ENCODE measurements at places on chromosomes 11 and 22.
A peak's percentile ranks its signal among the peaks of the same experiment; 100 is the strongest.

DNA sequence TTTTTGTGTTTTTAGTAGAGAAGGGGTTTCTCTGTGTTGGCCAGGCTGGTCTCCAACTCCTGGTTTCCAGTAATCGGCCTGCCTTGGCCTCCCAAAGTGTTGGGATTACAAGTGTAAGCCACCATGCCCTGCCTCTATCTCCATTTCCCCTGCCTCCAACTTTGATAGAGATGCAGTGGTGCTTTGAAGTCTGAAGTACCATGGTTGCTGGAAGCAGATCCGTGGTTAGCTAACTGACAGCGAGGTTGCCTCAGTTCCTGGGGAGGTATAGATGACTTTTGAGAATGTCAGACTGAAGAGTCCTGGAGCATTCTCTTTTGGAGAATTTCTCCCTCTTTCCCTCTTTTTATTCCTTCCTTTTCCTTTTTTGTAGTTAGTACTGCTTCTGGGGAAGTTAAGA, 111.5 kb upstream of the RRM1 start:
- DNase-seq, result no peak

DNA sequence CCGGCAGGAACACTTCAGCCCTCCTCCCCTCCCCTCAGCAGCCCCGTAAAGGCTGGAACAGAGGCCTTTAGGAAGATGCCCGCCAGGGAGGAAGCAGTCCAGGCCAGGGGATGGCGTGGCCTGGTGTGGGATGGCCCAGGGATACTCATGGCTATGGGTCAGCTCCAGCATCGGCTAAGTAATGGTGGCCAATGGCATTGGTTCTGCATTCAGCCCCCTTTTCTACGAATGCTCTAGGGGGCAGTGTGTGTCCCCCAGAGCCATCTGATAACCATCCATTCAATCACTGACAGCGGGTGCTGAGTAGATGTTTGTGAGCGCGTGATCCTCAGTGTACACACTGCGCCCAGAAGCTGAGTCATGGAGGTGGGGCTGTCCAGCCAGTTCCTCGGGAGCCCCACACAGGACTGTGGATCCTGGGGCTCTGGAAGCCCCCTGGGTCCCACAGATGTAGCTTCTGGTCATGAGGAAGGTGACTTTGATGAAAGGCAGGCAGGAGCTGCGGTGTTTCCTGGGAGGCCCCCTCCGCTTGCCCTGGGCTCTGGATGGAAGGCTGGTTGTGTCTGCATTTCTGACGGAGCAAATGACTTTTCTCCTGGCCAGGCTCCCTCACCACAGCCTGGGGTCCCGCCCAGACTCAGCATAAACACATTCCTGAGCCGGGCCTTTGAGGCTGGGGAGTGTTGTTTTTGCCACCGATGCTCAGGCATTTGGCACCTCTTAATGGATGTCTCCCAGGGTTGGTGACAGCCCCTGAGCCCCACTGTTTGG, 46.5 kb downstream of the FBLN1 start:
- DNase-seq, result no peak

DNA sequence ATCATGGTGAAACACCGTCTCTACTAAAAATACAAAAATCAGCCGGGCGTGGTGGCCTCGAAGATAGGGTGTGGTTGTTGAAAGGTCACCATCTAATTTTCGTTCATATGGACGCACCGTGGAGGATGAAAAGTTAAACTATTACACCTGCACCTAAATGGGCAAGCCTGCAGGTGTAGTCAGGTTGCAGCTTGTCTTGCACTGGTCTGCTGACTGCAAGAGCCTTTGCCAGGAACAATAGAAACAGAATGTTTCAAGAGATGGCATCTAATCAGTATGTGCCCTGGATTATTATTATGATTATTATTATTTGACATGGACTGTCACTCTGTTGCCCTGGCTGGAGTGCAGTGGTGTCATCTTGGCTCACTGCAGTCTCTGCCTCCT, 908 bp downstream of the NADSYN1 start:
- no peak for DNase-seq

DNA sequence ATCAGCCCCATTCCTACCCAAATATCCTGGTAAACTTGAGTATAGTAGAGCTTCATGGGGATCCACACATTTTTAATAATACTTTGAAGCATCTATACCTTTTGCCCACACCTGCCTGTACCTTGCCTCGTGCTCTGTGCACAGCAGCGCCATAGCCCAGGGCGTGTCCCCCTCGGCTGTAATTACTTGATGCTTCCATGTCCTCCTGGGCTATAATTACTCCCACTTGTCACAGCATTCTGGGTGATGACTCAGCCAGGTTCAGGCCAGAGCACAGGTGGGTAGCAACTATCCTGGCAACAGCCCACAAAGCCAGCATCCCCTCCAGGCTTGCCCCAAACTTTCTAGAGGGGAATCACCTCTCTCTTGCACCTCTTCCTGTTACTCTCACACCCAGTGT, 23.7 kb upstream of the SLC36A4 start:
- DNase-seq, result no peak

DNA sequence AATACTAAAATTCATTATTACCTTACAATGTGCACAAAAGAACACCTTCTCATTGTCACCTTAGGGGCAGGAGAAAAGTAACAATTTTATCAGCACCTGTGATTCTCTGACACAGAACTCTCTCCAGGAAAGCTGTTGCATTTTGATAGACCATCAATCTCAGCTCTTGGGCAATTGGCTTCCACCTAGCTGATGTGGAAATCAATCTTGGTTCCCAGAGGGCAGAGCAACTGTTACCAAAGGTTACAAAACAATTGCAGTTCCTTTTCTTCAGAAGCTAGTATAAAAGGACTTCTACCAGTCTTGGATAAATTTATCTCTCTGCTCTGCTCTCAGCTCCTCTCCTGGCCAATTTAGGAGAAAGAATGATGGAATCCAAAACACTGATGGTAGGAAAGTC, 157.8 kb upstream of the DDI1 start:
- no peak for DNase-seq

DNA sequence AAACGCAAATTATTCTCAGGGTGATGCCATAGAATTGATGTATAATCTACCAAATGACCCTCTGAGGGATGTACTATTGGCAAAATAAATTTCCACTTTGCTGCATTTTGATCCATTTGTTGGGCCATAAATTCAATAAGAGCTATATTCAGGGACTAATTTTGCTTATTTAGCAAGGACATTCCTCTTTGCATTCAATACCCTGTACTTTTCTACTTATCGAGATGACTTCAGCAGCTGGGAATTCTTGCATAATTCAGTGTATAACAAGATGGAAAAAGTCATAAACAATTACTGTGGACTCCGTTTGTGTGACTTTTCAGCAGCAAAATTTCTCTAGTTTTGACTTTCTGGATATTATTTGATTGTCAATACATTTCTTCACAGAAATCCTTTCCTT, 744.7 kb upstream of the CCDC179 start:
- DNase-seq, result no peak

- no peak for DNase-seq
Measured at GRCh38 chr11:73116636-73117035, 25.5 kb downstream of the FCHSD2 start.

GRCh38 chr11:96001037-96001436, 77.1 kb upstream of the MTMR2 start:
- no peak for DNase-seq

DNA sequence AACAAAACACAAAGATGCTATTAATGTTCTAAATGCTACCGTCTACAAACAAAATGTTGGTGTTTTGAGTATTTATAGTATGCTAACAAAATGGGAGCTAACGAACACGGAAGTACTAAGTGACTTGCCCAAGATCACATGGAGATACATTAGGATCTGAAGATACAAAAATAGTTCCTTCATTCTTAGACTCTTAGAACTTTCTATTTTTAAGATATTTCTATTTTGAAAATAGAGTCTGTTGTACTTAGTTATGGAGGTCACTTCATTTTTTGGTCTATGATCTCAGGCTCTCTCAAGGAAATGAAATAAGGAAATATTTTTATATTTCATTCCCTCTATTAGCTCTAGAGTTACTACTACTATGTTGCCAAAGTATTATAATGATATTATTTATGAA, 64.2 kb downstream of the APOL5 start:
- no peak for DNase-seq

DNA sequence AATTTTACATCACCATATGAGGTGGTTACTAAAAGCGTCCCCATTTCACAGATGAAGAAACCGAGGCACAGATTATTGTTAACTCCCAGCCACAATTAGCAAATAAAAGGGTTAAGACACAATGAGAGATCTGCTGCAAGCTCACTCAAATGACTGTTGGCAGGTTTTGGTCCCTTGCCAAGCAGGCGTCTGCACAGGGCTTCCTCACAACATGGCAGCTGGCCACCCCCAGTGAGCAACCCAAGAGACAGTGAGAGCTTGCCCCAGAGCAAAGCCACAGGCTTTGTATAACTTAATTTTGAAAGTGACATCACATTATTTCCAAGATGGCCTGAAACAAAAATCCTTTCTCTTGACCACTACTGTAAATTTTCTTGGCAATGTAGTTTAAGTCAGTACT, 217.6 kb downstream of the NTM start:
- DNase-seq, result no peak

DNA sequence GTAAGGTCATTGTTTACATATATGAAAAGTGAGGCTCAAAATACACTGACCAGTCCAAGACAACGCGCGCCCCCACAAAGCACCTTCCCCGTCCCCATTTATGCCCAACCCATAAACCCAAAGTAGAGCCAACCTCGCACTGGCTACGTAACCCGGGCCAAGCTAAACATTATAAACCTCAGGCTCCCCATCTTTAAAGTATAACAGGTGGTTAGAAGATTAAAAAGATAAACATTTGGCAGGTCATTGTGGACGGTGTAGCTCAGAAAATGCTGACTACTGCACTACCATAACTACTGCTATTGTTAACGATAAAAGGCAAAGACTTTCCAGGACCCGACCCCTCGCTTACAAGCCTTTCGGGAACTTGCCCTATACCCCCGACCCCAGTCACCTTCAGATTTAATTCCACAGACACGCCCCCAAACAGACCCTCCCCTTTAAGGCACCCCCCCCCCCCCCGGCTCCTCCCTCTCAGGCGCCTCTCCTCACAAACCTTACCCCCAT, 470 bp downstream of the NUMA1 start:
- DNase-seq, result peak; percentile 14

DNA sequence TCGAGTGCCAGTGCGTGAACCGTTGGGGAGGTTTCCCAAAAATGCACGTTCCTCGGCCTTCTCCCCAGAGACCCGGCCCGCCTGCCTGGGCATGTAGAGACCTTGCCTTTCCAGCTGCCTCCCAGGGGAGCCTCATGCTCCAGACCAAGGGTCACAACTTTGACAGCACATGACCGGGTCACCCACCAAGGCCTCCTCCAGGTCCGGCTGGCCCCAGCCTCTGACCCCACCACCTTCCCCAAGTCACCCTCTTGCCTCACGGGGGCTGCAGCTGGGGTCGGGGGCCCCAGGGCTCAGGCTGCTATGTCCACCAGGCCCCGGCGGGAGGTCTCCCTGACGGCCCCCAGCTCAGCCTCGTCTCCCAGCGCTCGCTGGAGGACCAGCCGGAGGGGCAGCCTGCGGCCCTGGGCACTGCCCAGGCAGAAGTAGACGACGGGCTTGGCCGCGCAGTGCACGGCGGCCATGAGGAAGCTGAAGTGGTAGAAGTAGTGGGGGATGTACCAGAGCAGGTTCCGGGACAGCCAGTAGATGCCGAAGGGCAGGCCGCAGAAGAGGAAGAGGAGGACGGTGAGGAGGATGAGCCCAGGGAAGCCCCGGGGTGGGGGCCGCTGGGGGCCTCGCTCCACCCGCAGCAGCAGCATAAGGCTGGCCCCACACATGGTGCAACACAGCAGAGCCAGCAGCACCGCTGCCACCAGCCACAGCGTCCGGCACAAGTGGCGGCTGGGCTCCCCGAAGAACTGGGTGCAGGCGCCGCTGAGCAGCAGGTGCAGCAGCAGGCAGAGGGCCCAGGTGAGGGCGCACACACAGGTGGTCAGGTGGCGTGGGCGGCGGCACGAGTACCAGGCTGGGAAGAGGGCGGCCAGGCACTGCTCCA, 4.4 kb downstream of the MRGPRE start:
- no peak for DNase-seq

GRCh38 chr22:46115755-46116490, 34.4 kb upstream of the PPARA start:
- no peak for DNase-seq

- no peak for DNase-seq
Measured at GRCh38 chr11:113198972-113199661, 115.3 kb upstream of the TTC12 start.

- no peak for DNase-seq
Measured at GRCh38 chr11:58003591-58003990, 20.1 kb upstream of the OR9Q1 start.

DNA sequence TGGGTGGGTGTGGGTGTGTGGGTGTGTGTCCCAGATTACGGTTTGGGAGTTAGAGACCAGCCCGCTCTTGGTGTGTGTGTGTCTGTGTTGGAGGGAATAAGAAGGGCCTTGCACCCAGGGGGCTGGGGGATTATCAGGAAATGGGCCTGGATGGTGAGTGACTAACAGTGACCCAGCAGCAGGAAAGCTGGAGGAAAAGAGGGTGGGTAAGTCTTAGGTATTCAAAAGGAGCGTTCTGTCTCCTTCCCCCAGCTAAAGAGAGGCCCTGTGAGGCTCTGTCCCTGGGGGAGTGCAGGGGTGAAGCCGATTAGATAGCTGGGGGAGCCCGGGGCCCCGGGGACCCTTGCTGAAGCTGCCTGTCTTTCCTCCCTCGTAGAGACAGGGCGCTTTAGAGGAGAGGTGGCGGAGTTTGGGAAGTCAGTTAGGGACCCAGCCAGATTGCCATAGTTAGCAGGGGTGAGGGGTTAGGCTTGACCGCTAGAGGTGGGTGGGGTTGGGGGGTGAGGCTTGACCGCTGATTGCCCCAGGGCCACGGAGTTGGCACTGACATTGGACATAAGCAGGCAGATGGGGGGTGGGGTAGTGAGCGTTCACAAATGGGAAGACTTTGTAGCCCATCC, 1.5 kb downstream of the OAF start:
- no peak for DNase-seq

DNA sequence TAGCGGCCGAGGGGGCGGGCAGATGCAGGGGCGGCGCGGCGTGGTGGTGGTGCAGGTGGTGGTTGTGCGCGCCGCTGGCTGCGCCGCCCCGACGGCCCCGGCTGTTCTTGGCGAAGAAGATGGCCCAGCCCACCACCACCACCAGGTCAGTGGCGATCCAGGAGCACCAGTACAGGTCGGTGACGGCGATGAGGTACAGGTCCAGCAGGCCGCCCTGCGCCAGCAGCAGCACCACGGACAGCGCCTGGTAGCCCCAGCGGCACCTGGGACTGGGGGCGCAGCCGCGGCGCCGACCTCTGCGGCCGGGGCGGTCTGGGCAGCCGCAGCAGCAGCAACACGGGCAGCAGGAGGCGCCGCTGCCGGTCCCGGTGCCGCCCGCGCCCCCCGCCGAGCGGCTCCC, 879 bp downstream of the TMEM121B start:
- no peak for DNase-seq

DNA sequence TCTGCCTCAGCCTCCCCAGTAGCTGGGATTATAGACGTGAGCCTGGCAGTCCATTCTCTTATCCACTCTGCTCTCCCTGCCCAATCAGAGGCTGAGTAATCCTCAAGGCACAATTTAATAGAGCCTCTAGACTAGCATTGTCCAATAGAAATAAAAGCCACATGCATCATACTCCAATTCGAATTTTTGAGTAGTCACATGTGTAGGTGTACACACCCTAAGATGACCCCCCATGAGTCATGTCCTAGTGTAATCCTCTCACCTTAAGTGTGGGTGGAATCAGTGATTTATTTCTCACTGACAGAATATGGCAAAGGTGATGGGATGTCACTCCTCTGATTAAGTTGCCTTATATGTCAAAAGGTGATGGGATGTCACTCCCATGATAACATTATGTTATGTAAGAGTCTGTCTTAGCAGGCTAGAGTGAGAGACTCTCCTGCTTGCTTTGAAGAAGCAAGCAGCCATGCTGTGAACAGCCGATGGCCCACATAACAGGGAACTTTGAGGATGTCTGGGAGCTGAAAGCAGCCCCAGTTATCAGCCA, 61.3 kb downstream of the MN1 start:
- no peak for DNase-seq
